ENCODE measurements at places on chromosomes 4 and X. TPM values are rescaled to one million over a fixed set of nuclear protein-coding genes. Genes with fewer than 3 reads are reported as not detected.

GRCh38 chrX:50514811-50515210 is 44.2 kb upstream of the DGKK start:
- DNase-seq: no peak

DNA sequence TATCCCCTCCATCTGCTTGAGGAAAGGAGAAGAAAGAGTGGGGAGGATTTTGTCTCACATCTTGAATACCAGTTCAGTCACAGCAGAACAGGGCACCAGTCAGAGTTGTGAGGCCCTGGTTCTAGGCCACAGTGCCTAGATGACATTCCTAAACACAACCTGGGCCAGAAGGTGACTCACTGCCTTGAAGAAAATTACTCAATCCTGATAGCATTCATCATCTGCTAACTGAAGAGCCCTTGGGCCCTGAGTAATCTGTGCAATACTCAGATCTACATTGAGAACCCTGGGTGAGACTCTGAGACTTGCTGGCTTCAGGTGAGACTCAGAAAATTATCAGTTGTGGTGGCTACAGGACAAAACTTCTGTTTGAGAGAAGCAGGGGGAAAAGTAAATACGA is 20.5 kb upstream of the PRR32 start:
- DNase-seq: no peak

DNA sequence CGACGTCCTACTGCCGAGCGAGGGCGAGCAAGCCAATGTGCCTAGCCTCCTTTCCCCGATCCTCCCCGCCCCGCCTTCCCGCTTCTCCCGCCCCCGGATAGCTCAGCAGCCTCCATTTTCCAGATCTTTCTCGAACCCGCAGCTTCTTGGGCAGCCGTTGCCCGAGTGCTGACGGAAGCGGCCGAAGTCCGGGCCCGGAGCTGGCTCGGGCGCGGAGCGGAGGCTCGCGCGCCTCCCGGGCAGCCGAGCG is 172 bp upstream of the HSPA4L start:
- DNase-seq: peak; percentile 84

DNA sequence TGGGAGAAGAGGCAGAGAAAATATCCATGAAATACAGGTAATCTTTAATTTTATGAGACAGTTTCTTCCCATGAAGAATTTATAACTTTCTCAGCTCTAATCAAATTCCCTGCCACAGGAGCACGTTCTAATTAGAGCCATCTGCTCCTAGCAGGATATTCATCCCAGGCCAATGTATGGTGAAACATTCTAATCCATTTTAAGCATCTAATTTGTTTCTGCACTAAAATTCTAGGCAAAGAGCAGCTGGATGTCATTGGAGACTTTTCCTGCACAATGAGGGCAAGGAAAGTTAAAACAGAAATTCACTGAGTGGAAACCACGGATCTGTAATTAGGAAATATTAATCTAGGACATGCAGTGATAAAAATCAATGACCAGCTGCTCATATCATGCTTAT is 107.7 kb upstream of the ZFP42 start:
- DNase-seq: no peak

The BEX1 gene
- 3.6 TPM for total RNA-seq

The CTAG1A gene
- total RNA-seq: not detected

Data from uterus (tissue), 4 donors.